Stimulated activated CD8-positive, alpha-beta memory T cell treated with anti-CD3 and anti-CD28 coated beads, Interleukin-4, amount 100 ng/mL, for 4 hours (primary cell): ENCODE measurements at places on chromosomes 12 and 14.

GRCh38 chr12:28104316-28104715, 85.9 kb upstream of the CCDC91 start:
- DNase-seq = no peak

DNA sequence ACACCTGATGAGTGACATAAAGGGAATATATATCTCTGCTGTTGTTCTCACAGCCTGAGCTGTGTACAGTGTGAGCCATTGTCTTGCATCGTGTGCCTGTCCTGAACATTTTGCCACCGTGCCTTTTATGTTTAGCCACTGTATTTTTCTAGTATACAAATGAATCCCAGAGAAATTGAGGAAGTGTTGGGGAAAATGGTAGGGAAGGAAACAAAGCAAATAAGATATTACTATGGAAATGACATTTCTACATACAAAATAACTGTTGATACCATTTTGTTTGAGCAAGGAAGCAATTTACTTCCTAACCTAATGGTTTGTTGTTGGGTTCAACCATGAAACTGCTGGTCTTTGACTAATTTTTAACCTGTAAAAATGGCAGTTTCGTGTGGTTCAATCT, 5.5 kb downstream of the PSMA6 start:
- DNase-seq = no peak

DNA sequence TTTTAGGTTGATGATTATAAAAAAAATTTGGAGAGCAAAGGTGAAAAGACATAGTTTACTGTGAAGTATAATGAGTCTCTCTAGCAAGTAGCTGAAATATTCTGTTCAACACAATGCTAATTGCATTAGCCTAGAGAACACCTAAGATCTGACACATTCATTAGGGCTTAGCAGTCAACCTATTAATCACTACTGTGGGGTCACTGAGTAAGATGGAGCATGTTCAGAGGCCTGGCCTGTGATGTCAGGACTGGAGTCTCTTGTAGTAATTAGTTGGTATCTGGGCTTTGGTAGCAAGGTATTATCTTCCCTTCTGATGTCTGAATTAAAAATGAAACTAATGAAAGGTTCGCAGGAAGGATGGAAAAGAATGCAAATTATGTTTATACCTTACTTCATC, 112.7 kb downstream of the SLC16A7 start:
- no peak for DNase-seq

- no peak for DNase-seq
Measured at GRCh38 chr12:122668268-122668667, 34.9 kb downstream of the HCAR2 start.

DNA sequence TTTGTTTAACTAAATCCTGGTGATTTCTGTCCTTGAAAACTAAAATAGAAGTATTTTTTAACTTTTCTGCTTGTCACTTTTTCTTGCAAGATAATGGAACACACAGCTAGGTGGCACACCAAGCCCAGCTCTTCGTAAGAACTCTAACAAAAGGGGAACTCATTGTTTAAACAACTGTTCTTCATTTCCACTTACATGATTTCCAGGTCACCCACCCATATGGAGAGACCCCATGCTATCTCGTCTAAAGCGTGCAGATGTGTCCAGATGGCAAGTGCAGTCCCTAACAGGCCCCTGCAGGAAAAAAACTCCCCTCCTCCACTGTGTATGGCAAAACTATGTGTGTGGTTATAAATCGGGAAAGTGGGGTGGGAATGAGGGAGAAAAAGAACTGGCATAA, 43.3 kb upstream of the NT5DC3 start:
- DNase-seq = no peak

- DNase-seq = no peak
Measured at GRCh38 chr12:1594006-1594260, 448 bp downstream of the FBXL14 start.

DNA sequence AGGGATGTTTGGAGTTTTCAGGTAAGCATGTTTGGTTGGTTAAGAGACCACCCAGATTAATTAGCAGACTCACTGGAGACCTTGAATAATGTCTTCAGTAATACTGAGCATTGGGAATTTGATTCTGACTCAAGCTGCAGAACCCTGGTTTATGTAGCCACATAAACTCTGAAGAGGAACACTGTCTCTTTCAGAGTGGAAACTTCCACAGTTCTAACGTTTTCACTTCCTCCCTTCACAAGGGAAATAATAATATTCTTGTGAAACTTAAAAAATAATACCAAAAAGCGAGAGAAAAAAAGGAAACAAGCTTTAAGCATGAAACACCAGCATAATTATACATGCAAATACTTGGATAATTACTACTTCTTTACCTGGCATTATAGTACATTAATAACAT, 40.0 kb upstream of the ST8SIA1 start:
- no peak for DNase-seq

DNA sequence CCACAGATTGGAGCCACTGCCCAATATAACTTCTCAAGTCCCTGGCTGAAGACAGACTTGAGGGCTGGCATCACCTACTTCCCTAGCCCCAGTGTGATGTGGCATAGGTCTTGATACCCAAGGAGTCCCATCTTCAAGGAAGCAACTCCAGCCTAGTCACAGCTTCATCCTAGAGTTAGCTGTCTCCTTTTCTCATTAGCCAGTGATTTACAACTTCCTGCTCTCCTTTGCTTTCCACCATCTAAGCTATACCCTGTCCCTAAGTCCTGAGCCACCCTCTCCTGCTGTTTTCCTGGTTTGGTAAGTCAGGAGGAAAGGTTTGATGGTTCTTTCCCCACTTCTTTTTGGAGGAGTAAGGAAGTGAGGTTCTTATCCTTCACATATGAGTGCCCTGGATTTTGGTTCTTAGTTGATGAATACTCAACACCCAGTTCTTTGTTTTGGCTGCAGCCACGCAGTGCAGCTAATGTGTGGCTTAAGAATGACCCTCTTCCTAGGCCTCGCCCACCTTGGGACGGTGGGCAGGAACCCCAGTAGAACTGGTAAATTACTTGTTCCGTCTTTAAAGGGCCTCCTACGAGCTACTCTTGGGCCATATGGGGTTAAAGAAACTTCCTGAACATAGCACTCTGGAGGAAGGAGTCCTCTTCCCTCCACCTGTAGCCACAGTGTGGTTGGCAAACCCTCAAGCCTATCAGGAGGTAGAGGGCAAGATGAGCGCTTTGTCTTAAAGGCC, 3.9 kb upstream of the GPX2 start:
- DNase-seq = no peak

DNA sequence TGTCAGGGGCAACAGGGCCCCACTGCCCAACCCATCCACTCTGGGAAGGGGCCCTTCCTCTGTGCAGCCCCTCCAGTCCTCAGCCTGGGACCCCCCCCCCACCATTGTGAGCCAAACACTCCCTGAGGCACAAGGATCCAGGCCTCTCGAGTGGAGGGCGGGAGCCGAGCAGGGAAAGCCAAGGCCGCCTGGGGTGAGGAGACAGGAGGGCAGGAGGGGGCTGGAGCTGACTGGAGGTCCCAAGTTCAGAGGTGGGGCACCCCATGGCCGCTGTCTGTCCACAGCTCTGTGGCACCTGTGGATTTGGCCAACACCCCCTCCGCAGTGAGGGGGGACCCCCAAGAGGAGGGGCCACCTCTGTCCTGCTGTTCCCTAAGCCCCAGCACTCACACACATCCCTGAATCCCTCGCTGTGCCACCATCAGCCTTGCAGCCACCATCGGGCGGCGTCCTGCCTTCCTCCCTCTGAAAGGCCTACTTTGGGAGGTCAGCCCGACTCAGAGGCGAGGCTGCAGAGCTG, 25.4 kb upstream of the C14orf180 start:
- no peak for DNase-seq

- no peak for DNase-seq
Measured at GRCh38 chr12:30990316-30990715, 63.8 kb downstream of the TSPAN11 start.

DNA sequence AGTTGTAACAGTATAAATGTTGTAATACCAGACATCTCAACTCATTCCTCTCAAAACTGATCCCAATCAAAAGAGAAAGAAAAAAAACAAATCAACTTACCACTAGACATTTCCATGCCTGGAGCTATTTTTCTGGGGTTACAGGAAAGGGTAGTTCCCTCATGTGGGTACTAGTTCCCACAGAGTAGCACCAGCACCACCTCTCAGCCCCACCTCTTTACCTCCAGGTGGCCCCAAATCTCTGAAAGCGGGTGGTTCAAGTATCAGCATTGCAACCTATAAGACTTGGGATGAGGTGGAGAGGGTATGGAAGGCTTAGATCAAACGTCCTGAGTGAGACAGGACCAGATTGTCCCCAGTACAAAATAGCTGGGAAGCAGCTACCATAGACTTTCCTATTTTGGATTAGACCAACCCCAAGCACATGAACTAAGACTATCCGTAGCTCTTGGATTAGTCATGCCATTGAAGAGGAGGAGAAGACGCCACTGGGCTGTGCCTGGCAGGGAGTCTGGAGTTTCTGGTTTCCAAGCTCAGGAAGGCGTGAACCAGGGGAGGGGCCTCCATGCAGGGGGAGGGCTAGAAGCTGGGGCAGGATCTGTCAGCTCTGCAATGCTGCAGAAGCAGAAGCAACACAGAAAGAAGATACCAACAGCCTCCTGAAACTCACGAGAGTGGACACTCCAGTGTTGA, at the start of gene SLC39A2:
Gene SLC39A2, plus strand, starts transcription at position 620 of the 693 bp plus-strand sequence. CDS start 154 bp downstream, outside the sequence.
- no peak for DNase-seq

DNA sequence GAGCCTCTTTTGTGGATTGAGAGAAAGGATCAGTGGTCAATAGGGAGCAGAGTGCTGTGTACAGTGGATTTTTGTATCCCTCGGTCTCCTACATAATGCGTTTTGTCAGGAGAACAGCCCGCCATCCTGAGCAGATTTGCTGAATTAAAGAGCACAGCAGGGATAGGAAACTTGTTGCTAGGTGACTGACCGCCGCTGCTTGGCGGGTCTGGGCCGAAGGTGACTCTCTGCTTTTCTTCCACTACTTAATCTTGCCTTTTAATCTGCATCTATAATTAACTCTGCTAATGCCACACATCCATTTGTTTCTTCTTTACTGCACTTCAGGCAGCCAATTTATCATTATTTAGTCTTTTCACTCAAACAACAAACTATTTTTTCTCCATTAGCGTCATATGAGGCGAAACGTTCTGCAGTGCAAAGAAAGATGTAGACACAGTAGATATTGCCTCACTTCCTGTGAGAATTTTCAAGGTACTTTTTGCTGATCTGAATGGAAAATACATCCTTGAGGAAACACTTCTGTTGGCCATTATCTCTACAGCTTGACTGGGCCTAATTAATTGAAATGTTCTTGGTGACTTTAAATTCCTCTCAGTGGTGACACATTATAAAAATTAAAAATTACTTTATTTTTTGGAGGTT, 108.0 kb downstream of the PPM1A start:
- DNase-seq = no peak

GRCh38 chr12:90260136-90260535, 551.5 kb upstream of the ATP2B1 start:
- DNase-seq = no peak

DNA sequence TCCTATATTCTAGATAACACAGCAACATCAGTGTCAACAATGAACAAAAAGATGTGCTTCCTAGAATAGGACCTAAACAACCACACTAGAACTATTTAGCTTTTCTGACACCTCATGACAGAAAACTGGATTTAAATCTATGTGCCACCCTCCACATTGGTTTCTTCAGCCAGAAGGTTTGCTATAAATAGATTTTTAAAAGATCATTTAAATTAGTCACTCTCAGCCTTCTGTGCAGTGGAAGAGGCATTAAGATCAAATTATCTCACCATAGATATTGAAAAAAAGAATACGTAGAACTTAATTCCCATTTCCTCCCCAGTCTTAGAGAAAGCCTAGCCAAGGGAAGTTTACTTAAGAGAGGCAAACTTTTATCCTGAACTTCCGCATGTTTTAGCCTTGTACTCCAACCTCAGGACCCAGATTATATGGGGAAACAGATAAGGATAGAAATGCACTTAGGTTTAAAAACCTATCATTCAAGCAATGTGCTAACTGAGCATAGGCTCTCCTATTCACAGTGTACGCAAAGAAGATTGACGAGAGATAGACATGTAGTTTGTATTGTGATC, 59.6 kb downstream of the NELL2 start:
- DNase-seq = no peak

- no peak for DNase-seq
Measured at GRCh38 chr14:105155681-105156413, 12.7 kb downstream of the JAG2 start.

GRCh38 chr12:126747530-126748149, 1519.3 kb upstream of the TMEM132C start:
- peak; percentile 11 for DNase-seq

DNA sequence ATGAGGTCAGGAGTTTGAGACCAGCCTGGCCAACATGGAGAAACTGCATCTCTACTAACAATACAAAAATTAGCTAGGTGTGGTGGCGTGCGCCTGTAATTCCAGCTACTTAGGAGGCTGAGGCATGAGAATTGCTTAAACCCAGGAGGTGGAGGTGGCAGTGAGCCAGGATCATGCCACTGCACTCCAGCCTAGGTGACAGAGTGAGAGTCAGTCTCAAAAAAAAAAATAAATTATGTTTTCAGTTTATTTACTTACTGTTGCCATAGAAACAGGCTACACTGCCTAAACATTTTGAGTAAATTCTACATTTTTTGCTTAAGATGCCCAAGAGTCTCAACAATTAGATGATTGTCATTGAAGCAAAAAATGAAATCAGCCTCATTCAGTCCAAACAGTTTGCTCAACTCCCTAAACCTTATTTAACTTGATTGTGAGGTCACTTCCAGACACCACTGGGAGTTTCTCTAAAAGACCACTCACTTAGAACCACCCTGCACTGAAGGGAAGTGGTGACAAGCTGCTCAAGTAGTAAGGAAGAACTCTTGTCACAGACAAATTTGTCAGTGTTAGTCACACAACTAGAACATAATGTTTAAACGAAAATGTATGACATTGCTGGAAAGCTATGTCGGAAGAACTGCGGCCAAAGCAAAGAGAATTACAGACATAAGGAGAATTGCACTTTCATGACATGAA, 9.8 kb upstream of the GNPNAT1 start:
- no peak for DNase-seq

DNA sequence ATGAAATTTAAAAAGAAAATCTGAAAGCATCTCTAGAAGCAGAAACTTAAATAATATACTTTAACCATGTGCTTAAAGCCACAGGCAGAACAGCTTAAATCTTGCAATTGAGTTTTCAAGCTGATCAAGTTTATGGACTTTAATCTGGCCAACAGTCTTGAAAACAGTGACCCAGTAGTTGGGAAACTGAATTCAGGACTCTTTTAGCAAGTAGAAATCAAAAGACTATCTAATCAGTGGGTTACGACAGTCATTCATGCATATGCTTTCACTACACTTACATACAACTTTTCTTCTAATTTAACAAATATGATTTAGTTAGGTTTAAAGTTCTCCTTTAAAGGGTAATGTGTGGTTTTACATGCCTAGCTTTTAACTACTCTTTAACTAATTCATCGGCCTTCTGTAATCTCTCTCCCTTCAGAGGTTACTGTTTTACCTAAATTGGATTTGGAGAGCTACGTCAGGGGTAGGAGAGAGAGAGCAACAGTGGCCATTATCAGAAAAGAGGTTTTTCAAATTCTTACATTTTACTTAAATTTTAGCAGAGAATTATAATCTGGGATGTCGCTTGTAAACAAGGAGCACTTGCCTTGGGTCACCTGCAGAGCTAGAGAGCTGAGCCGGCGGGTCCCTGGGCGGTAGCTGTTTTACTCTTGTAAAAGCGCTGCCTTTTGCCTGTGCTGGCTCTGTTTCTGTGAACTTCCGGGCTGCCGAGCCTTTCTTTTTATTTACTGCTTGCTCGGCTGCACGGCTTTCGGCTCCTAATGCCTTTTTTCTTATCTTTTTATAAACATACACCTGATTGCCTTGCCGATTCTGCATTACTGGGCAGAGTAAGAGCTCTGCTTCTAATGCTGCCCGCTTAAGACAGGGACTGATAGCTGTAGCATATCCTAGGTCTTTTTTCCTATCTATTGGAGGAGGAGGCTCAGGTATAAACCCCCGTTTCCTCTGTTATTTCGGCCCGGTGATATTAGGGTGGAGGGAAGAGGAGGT, 17.4 kb upstream of the LYZ start:
- peak; percentile 23 for DNase-seq

GRCh38 chr12:31362759-31363415, 36.9 kb upstream of the SINHCAF start:
- DNase-seq = no peak
